Transverse colon (tissue), 4 donors: ENCODE measurements at places on chromosomes 2 and 18.
A peak's percentile ranks its signal among the peaks of the same experiment; 100 is the strongest.

GRCh38 chr2:155357172-155357571, 658.7 kb downstream of the KCNJ3 start:
- DNase-seq, result no peak
- H3K4me1 ChIP-seq, result no peaks in the 10 kb centered on the region
- no peaks in the 10 kb centered on the region for H3K27me3 ChIP-seq
- H3K36me3 ChIP-seq, result no peaks in the 10 kb centered on the region

GRCh38 chr18:58842978-58843687, 21.5 kb upstream of the ZNF532 start:
- H3K4me3 ChIP-seq, result no peak overlapping the region
- no peak for DNase-seq
- H3K4me1 ChIP-seq, result peaks cover 9% of the 10 kb centered on the region
- no peaks in the 10 kb centered on the region for H3K27me3 ChIP-seq

DNA sequence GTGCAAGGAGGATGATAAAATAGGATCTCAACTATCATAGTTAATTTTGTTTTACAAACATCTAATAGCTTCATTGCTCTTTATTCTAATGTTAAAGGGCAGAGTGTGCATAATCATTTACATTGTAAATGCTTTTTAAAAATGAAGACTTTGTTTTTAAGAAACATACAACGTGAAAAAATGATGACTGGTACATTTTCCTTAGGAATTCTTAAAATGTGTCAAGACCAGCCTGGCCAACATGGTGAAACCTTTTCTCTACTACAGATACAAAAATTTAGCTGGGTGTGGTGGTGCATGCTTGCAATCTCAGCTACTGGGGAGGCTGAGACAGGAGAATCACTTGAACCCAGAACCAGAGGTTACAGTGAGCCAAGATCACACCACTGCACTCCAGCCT, 179.0 kb downstream of the PDE1A start:
- H3K27ac ChIP-seq, result no peak overlapping the region
- H3K27me3 ChIP-seq, result no peaks in the 10 kb centered on the region
- no peaks in the 10 kb centered on the region for H3K36me3 ChIP-seq
- no peak for DNase-seq
- H3K4me3 ChIP-seq, result no peak overlapping the region

- no peak for DNase-seq
- no peaks in the 10 kb centered on the region for H3K36me3 ChIP-seq
- no peaks in the 10 kb centered on the region for H3K4me1 ChIP-seq
These were observed 213.0 kb downstream of the PHLPP1 start for GRCh38 chr18:62928326-62928725.

- no peaks in the 10 kb centered on the region for H3K27me3 ChIP-seq
- no peaks in the 10 kb centered on the region for H3K36me3 ChIP-seq
- no peaks in the 10 kb centered on the region for H3K4me1 ChIP-seq
- no peak overlapping the region for H3K4me3 ChIP-seq
- DNase-seq, result no peak
- no peak overlapping the region for H3K27ac ChIP-seq
These were observed 584.9 kb downstream of the TMEM182 start for GRCh38 chr2:103346780-103347179.

DNA sequence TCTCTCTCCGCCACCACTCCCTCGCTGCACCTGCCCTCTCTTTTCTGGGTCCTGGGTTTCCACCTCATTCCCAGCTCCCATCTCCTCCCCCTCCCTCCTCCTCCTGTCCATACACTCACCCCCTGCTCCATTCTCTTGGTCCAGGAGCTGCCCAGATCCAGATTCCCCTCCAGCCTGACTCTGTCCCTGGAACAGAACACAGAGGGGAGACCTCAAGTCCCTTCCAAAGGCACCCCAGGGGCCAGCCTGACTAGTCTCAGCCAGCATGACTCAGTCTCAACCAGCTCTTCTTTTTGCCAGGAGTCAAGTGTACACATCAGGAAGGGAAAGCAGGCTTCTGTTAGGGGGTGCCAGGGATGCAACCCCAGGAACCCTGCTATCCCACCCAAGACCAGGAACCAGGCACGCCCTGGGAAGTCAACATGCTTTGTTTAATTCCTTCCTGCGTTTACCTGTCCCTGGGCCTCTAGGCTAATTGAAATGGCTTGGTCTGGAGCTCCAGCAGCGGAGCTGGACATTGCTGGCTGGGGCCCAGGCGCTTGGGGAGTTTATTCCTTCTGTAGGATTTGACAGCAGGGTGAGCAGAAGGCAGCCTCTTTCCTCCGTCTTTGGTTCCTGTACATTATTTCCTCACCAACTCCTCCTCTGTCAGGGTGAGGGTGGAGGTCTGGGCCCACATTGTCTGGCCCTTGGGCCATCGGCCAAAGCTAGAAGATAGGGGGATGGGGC, 28.4 kb upstream of the SELENOI start:
- H3K4me3 ChIP-seq, result no peak overlapping the region
- no peaks in the 10 kb centered on the region for H3K36me3 ChIP-seq
- no peak overlapping the region for H3K27ac ChIP-seq
- H3K4me1 ChIP-seq, result no peaks in the 10 kb centered on the region
- no peak for DNase-seq

- H3K36me3 ChIP-seq, result no peaks in the 10 kb centered on the region
- no peaks in the 10 kb centered on the region for H3K27me3 ChIP-seq
- H3K27ac ChIP-seq, result peak overlapping the region; percentile 88
- peak; percentile 95 for DNase-seq
- peaks cover 55% of the 10 kb centered on the region for H3K4me1 ChIP-seq
- no peak overlapping the region for H3K4me3 ChIP-seq
These were observed 47.6 kb upstream of the LGALSL start for GRCh38 chr2:64406407-64406774.

GRCh38 chr2:107775211-107775610, 51.5 kb upstream of the RGPD4 start:
- DNase-seq, result no peak
- no peaks in the 10 kb centered on the region for H3K4me1 ChIP-seq
- no peak overlapping the region for H3K27ac ChIP-seq
- no peak overlapping the region for H3K4me3 ChIP-seq

- H3K27me3 ChIP-seq, result no peaks in the 10 kb centered on the region
- no peaks in the 10 kb centered on the region for H3K36me3 ChIP-seq
- no peak for DNase-seq
- no peak overlapping the region for H3K4me3 ChIP-seq
- H3K4me1 ChIP-seq, result no peaks in the 10 kb centered on the region
These were observed 288.9 kb downstream of the RDH14 start for GRCh38 chr2:18271370-18272147.

- H3K27ac ChIP-seq, result peak overlapping the region; percentile 22
- H3K4me1 ChIP-seq, result peaks cover under 1% of the 10 kb centered on the region
- H3K27me3 ChIP-seq, result no peaks in the 10 kb centered on the region
- no peak overlapping the region for H3K4me3 ChIP-seq
These were observed 126.8 kb downstream of the SEPTIN10 start for GRCh38 chr2:109486711-109487535.

- H3K4me3 ChIP-seq, result no peak overlapping the region
- peaks cover 16% of the 10 kb centered on the region for H3K4me1 ChIP-seq
- peak overlapping the region; percentile 88 for H3K27ac ChIP-seq
- DNase-seq, result peak; percentile 31
- H3K36me3 ChIP-seq, result no peaks in the 10 kb centered on the region
These were observed 9.5 kb downstream of the HS1BP3 start for GRCh38 chr2:20641123-20641985.

- no peaks in the 10 kb centered on the region for H3K36me3 ChIP-seq
- H3K27ac ChIP-seq, result no peak overlapping the region
- no peaks in the 10 kb centered on the region for H3K27me3 ChIP-seq
These were observed 314.2 kb downstream of the PID1 start for GRCh38 chr2:228956701-228957474.

- H3K4me1 ChIP-seq, result no peaks in the 10 kb centered on the region
- H3K27ac ChIP-seq, result no peak overlapping the region
- peaks cover 54% of the 10 kb centered on the region for H3K27me3 ChIP-seq
These were observed 56.3 kb downstream of the PAX3 start for GRCh38 chr2:222242532-222242931.

GRCh38 chr2:189018631-189019030, 44.5 kb downstream of the COL3A1 start:
- no peak for DNase-seq
- H3K4me3 ChIP-seq, result no peak overlapping the region
- H3K36me3 ChIP-seq, result no peaks in the 10 kb centered on the region
- no peaks in the 10 kb centered on the region for H3K27me3 ChIP-seq
- H3K4me1 ChIP-seq, result no peaks in the 10 kb centered on the region
- H3K27ac ChIP-seq, result no peak overlapping the region

DNA sequence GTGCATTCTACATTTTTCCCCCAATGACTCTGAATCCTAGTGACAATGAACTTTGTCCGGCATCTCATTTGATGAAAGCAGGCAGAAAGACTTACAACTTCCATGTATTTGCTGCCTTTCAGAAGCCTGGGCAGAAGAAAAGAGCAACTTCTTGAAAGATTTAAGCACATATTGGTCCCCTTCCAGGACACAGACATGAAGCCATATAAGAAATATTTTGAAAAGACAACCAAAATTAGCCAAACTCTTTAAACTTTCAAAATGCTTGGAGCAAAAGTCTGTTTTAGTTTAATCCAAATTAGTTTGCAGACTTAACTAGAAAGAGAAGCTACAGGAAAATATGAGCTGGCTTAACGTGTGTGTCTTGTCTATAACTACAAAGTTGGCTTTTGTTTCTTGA, 492.5 kb downstream of the NR4A2 start:
- no peaks in the 10 kb centered on the region for H3K27me3 ChIP-seq
- H3K4me1 ChIP-seq, result no peaks in the 10 kb centered on the region
- H3K4me3 ChIP-seq, result no peak overlapping the region
- no peak for DNase-seq
- H3K36me3 ChIP-seq, result no peaks in the 10 kb centered on the region

GRCh38 chr2:148350199-148350598, 294.4 kb upstream of the EPC2 start:
- DNase-seq, result no peak
- H3K4me3 ChIP-seq, result no peak overlapping the region
- no peaks in the 10 kb centered on the region for H3K36me3 ChIP-seq
- no peak overlapping the region for H3K27ac ChIP-seq
- no peaks in the 10 kb centered on the region for H3K27me3 ChIP-seq

DNA sequence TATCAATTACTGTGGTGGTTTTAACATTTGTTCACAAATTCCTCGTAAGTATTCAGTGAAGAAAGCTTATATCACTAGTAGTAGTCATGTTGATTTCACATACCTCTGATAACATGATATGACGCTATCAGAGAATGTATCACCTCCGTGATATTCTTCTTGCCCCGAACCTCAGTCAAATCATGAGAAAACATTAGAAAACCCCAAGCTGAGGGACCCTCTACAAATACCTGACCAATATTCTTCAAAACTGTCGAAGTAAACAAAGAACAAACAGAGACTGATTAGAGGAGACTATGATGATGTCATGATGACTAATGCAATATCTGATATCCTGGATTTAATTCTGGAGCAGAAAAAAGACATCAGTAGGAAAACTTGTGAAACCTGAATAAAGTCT, 85.6 kb upstream of the SPOPL start:
- no peaks in the 10 kb centered on the region for H3K4me1 ChIP-seq
- H3K4me3 ChIP-seq, result no peak overlapping the region
- no peak for DNase-seq
- no peaks in the 10 kb centered on the region for H3K27me3 ChIP-seq

GRCh38 chr2:158112992-158113391, 11.3 kb downstream of the UPP2 start:
- no peaks in the 10 kb centered on the region for H3K4me1 ChIP-seq
- H3K4me3 ChIP-seq, result no peak overlapping the region
- no peaks in the 10 kb centered on the region for H3K36me3 ChIP-seq
- no peaks in the 10 kb centered on the region for H3K27me3 ChIP-seq

- no peaks in the 10 kb centered on the region for H3K36me3 ChIP-seq
- no peaks in the 10 kb centered on the region for H3K4me1 ChIP-seq
- H3K27ac ChIP-seq, result no peak overlapping the region
- H3K27me3 ChIP-seq, result no peaks in the 10 kb centered on the region
- no peak overlapping the region for H3K4me3 ChIP-seq
These were observed 27.7 kb downstream of the SERPINB8 start for GRCh38 chr18:63997606-63998005.

- H3K27me3 ChIP-seq, result no peaks in the 10 kb centered on the region
- H3K27ac ChIP-seq, result no peak overlapping the region
- H3K4me3 ChIP-seq, result no peak overlapping the region
- no peak for DNase-seq
These were observed 204.2 kb downstream of the L3MBTL4 start for GRCh38 chr18:6210349-6211173.

DNA sequence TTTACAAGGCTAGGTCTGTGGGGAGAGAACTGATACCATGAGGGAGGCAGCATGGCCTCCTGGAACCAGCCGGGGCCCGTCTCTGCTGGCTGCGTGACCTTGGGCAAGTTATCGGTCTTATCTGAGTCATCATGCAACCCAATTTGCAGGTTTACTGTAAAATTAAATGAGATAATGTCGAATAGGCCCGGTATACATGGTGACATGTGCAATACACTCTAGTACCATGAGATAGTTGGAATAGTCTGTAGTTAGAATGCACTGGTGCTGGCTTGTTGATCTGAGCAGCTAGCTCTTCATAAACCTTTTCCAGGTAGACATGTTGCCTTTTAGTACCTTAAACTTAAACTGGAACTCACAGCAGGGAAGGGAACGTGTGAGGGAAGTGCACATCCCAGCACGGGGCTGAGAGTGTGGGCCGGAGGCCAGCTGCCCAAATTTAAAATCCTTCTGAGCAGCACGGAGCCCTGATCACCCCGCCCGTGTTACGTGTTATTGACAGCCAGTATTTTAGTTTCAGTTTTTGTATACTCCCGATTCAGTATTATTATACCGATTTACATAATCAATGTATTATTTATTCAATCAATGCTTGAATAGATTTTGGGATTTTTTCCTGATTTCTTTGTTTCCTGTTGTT, 72.4 kb upstream of the HS6ST1 start:
- DNase-seq, result no peak
- no peaks in the 10 kb centered on the region for H3K4me1 ChIP-seq

GRCh38 chr2:21803550-21803949, 679.8 kb downstream of the TDRD15 start:
- DNase-seq, result no peak
- no peak overlapping the region for H3K27ac ChIP-seq
- no peaks in the 10 kb centered on the region for H3K4me1 ChIP-seq
- H3K4me3 ChIP-seq, result no peak overlapping the region

- H3K4me1 ChIP-seq, result peaks cover 8% of the 10 kb centered on the region
- H3K4me3 ChIP-seq, result no peak overlapping the region
- H3K36me3 ChIP-seq, result no peaks in the 10 kb centered on the region
- H3K27ac ChIP-seq, result no peak overlapping the region
- no peak for DNase-seq
These were observed 5.4 kb upstream of the KCNJ13 start for GRCh38 chr2:232781765-232782164.

DNA sequence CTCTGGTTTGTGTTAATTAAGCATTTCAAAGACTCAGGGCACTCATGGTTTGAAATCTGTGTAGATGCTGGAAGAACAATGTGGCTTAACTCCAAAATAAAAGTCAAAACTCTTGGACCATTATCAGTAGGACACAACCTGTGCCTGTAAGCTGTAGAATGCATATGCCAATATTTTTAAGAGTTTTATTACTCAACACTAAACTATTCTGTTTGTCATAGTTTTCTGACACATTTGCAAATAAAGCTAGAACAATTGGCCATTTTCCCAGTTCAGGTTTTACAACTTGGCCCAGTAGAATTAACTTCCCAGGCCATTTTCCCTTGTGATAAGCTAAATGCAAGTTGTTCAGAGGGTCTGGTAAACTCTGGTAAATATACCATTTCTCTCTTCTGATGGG, 713.1 kb downstream of the CBLN2 start:
- H3K36me3 ChIP-seq, result no peaks in the 10 kb centered on the region
- H3K4me3 ChIP-seq, result no peak overlapping the region
- no peaks in the 10 kb centered on the region for H3K27me3 ChIP-seq
- H3K27ac ChIP-seq, result no peak overlapping the region
- no peak for DNase-seq
- no peaks in the 10 kb centered on the region for H3K4me1 ChIP-seq
